ENCODE measurements at places on chromosomes 1 and 21. TPM values are rescaled to one million over a fixed set of nuclear protein-coding genes. Genes with fewer than 3 reads are reported as not detected.

DNA sequence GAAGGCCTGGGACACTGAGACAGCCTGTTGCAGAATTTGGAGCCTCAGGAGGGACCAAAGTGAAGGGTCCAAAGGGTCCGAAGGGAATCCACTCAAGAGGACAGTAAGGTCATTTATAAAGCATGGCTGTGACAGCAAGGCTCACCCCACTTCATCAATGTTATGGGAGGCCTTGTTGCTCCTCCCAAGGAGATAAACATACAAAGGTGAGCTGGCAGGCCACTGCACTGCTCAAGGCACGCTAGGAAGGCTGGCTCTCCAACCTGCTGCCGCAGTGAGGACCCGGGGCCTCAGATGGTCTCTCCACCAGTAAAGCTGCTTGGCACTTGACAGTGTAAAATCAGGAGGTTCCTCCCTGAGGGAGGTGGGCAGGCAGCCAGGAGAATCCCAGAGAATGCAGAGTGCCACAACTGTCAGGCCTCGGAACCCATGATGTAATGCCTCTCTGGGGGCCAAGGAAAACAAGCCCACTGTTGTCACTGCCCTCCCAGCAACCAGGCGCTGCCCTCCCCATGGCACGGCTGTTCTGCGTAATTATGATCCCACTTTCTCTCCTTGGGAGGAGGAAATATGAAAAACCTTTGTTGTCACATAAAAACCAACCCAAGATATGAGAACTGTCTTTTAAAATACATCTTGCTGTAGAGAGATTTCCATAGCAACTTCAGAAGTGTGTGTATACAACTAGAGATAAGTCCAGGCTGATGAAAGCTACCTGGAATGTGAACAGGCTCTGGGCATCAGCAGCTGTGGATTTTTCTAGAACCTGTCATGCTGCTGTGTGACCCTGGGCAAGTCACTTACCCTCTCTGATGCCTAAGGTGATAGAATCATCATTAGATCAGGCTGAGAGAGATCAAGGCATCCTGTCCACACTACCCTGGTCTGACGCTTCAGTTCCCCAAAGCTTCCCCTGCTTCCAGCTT lies 102.5 kb downstream of the KCNN3 start:
- DNase-seq = no peak

DNA sequence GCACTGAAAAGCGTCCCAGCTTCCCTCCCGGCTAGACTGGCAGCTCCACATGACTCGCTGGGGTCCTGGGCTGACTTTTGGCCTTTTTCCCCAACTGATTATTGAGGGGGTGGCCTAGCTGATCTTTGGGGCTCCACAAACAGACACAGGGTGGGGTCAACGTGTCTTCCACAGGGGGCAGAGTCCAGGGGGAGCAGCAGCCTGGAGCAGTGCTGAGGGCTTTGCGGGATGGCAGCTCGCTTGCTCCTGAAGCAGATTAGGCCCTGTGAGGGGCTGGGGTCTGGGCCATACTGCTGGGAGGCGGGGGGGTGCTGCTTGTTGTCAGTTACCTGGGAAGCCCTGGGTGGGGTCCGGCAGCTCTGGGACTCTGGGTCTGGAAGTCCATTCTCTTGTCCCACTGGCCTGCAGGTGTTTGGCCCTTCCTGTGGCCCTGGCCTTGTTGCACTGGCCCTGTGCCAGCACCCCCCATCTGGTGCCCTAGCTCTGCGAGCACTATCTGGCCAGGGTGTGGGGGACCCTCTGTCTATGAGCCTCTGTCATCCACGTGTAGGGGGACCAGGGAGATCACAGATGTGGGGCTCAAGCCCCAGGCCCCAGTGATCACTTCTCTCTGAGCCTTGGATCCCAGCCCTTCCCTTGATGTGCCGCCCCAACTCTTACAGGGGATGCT lies 12.3 kb upstream of the HES5 start:
- DNase-seq = no peak

DNA sequence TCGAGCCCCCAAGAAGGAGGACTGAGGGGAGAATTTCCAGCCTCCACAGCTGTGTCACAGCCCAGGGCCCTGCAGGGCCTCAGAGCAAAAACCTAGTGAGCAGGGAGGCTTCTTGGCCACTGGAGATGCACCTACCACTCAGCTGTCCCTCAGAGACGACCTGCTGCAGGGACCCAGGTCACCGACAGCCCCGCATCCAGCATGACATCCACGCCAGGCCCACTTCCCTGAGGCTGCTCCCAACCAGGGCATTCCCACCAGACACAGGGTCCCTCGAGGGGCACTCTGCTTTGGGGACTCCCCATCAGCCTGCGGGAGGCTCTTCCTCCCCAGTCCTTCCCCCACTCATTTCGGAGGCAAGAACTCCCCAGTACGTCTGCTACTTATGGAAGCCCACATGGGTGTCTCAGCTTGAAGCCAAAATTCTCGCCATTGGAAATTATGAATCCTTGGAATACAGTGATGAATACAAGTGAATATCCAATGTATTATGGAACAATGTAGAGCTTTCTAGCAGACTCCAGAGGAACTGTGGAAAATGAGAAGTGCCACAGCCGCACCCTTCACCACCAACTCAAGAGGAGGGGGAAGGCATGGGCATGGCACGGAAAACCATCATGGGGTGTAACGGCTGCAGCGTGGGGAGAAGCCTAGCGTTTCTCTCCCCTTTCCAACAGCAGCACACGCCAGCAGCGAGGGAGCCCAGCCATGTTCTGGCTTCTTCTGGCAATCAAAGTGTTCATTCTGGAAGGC lies 6.9 kb downstream of the TFF3 start:
- DNase-seq = no peak

DNA sequence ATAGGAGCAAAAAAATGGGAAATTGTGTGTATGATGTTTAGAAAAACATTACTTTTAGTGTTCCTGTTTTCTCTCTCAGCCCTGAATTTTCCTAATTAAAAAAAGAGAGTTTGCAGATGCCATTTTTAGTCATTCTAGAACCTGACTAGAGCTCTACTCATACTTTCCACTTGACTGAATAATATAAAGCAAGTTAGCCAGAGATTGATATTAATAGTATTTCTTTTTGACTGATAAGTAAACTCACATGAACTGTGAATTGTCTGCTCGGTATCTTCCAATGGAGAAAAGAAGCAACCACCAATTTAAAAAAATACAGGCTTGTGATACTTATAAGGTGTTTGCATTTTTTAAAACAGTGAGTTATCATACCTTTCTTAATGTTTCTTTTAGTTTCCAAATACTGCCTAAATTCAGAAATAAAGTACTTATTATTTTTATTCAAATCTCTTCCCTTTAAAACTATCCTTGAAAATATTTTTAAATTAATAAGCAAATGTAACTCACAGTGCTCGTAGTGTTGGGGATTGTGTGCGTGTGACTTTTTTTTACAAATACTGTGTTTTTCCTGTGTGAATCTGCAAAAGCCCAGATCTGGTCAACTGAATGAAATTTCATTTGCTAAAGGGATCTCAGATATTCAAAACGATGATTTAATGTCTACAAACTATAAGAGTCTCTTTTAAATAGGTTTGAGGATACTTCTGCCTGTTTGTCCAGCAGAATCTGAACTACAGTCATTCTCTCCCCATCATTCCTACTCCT lies 9.8 kb downstream of the RAP1A start:
- no peak for DNase-seq

DNA sequence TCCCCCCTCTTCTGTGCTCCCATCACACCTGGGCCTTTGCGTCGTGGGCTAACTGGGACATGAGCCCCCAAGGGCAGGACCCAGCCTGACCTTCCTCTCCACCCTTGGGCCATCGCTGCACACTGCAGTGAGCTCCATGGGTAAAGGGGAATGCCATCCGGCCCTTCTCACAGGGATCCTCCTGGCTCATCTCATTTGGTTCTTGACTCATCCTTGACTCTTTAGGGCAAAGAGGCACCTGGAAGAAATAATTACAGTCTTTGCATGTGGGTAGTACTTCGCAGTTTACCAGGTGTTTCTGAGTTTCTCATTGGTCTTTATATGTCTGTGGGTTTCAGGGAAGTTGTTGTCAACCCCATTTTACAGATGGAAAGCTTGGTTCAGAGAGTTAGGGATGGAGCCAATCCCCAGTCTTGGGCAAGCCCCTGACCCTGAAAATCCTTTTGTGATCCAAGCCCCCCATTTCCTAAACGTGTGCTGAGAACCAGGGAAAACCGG lies 59.3 kb upstream of the ID3 start:
- DNase-seq = no peak

GRCh38 chr1:112304126-112304525 lies 91.9 kb upstream of the CTTNBP2NL start:
- DNase-seq = no peak

- no peak for DNase-seq
These were observed 4.7 kb downstream of the CCDC190 start for GRCh38 chr1:162856260-162856659.

DNA sequence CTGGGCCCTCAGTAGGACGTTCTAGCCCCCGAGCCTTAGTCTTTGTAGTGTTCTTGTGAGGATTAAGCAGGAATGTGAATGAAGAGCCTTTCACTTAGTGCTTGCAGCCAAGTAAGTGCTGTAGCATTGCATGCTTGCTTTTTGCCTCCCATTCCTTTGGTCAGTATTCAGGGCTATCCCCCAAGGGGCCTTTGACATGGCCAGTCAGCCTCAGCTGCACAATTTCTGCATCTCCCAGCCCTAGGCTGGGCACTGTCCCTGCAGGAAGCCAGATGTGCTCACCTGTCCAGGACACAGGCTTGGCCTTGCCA lies 30.5 kb downstream of the SOX13 start:
- no peak for DNase-seq

DNA sequence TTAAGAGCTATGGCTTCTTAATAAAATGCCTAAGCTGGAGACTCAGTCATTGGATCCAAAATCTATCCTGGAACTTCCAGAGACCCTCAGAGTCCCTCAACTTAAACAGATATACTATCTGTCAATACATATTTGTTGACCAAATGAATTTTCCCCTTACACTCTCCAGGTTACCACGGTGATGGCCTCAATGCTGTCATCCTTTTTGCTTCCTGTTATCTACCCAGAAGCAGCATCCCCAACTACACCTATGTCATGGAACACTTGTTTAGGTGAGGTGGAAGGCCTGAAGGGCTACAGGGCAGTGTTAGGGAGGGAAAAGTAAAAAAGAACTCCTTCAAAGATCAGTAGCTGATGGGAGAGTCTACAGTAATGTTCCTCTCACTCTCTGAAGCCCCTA lies 4.4 kb upstream of the C1orf56 start:
- DNase-seq = no peak

- DNase-seq = no peak
These were observed 56.8 kb upstream of the PRDX6 start for GRCh38 chr1:173420330-173420806.

- DNase-seq = no peak
These were observed 226.1 kb downstream of the ASTN1 start for GRCh38 chr1:176938375-176938774.

DNA sequence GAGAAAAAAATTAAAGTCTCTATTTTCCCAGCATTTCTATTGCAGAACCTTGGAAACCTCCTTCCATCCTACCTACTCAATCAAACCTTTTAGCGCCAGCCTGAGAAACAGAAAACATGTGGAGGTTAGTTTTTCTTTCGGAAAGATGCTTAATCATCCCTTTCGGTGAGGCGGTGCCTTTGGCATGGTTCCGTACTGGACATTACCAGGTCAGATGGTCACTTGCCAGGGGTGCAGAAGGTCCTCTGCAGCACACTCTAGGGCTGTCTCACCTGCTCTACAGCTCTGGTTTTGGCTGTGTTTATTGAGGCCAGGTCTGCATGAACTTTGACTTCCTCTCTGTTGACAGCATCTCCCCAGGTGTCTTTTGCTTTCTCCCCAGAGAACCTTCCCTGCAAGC lies 121.5 kb downstream of the PLD5 start:
- no peak for DNase-seq

DNA sequence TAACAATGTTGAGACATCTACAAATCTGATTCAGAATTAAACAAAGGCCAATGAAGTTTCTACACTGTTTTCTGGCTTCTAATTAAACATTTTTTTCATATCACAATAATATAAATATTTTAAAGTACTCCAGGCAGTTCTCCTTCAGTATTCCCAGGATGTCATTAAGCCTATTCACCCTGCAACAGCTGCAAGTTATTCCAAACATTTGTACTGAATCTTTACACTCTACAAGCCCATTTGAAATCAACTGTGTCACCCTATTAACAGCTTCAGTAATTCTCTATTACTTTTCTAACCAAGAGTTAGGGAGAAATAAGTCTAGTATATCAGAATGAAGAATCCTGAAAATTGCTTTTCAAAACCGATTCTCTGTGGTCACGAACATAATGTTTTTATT lies 124.6 kb downstream of the OLFML2B start:
- DNase-seq = no peak

- DNase-seq = no peak
These were observed 147.9 kb downstream of the PTGER3 start for GRCh38 chr1:70899735-70900134.

GRCh38 chr1:51738681-51739080 lies 121.8 kb downstream of the OSBPL9 start:
- no peak for DNase-seq

- DNase-seq = no peak
These were observed 129.6 kb downstream of the USH2A start for GRCh38 chr1:216293683-216294082.

DNA sequence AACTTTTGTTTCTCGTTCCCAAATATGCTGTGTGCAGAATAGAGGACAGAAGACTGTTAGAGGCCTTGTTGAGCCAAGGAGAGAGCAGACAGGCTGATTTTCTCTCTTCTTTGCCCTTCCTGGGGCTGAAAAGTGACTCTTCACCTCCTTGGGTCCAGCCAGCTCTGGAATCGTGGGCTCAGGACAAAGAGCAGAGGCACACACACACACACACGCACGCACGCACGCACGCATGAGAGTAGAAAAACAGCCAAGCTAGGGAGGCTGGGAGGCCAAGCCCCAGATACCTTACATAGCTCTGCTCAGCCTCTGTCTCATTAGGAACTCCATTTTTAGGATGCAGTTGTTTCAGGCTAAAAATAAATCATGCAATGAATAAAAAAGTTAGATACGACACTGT lies at the start of gene CASQ2:
CASQ2 (minus strand) TSS at position 166 of the 400 bp plus-strand sequence. CDS start 173 bp downstream, outside the sequence.
- DNase-seq = peak; percentile 91

DNA sequence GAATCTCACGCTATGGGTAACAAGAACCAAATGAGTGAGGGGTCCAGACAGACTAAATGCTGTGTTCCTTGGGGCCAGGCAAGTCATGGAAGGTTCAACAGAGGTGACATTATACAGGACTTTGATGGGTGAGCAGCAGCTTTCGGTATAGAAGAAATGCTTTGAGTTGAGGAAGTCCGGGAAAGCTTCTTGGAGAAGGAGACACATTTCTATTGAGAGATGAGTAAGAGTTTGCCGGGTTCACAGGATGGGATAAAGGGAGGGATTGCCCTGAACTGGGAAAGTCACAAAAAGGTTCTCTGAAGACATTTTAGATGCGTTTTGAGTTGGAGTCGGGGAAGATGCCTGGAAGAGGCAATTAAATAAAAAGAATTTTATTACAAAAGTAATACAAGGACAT lies 580 bp upstream of the AZIN2 start:
- DNase-seq = no peak

CCDC17 gene
- 0.98 TPM for total RNA-seq

ERVH48-1 gene
- total RNA-seq = not detected

SOX13 gene
- total RNA-seq = 13.3 TPM

ANKRD35 gene
- total RNA-seq = 11.1 TPM

TNFAIP8L2 gene
- total RNA-seq = 4.6 TPM

OPRD1 gene
- total RNA-seq = 0.17 TPM

KRTAP19-1 gene
- not detected for total RNA-seq

KIRREL1 gene
- total RNA-seq = 37.4 TPM

SERPINC1 gene
- not detected for total RNA-seq

FAM72C gene
- total RNA-seq = not detected

IFI44L gene
- total RNA-seq = 12.8 TPM
